SK-N-SH (cell line): ENCODE measurements at places on chromosomes 2 and 18. TPM values are rescaled to one million over a fixed set of nuclear protein-coding genes. Genes with fewer than 3 reads are reported as not detected.

Gene CLHC1
- polyA plus RNA-seq = 3.8 and 7.7 TPM in 2 replicates

Gene ONECUT2
- polyA plus RNA-seq = 0.10 and 0.16 TPM in 2 replicates

Gene SLC35F6
- 15.9 and 16.0 TPM in 2 replicates for polyA plus RNA-seq

Gene TRMT61B
- 11.0 and 11.4 TPM in 2 replicates for polyA plus RNA-seq

Gene LOXL3
- 47.9 and 59.3 TPM in 2 replicates for polyA plus RNA-seq

Gene PLGLB1
- 0.46 and 0.89 TPM in 2 replicates for polyA plus RNA-seq

Gene PECR
- polyA plus RNA-seq = 18.6 and 20.9 TPM in 2 replicates

Gene GLI2
- polyA plus RNA-seq = 2.0 and 3.4 TPM in 2 replicates

Gene GKN2
- not detected in 2 replicates for polyA plus RNA-seq

Gene LYPD1
- polyA plus RNA-seq = 4.3 and 5.4 TPM in 2 replicates

Gene UGT1A3
- not detected in 2 replicates for polyA plus RNA-seq

Gene THSD7B
- polyA plus RNA-seq = 0.02 TPM in 1 of 2 replicates, not detected in the other

Gene CPLX4
- not detected in 2 replicates for polyA plus RNA-seq

DNA sequence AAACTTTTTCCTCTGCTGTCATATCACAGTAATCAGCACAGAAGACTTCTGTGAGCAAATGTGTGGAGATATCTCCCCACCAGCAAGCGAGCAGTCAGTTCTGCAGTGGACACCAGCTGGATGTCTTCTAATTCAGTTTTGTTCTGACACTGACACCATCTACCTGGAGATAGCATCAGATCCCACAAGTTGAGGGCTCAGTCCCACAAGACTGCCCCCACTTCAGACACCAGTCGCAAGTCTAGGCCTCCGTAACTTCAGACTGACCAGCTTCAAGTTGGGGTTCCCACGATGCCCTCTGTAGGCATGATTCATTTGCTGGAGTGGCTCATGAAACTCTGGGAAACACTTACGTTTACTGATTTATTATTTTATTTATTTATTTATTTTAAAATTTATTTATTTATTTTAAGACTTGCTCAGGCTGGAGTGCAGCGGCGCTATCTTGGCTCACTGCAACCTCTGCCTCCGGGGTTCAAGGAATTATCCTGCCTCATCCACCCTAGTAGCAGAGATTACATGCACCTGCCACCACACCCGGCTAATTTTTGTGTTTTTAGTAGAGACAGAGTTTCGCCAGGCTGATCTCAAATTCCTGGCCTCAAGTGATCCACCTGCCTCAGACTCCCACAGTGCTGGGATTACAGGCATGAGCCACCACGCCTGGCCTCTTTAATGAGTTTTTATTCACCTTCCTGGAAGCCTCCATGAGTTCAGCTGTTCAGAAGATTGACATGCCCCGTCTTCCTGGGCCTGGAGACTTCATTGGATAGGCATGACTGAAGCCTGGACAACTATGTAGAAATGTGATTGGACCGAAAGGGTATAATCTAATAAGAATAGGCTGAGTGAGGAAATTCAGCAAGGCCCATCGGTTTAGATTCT, 55.7 kb downstream of the PAPOLG start:
- DNase-seq = no peak

DNA sequence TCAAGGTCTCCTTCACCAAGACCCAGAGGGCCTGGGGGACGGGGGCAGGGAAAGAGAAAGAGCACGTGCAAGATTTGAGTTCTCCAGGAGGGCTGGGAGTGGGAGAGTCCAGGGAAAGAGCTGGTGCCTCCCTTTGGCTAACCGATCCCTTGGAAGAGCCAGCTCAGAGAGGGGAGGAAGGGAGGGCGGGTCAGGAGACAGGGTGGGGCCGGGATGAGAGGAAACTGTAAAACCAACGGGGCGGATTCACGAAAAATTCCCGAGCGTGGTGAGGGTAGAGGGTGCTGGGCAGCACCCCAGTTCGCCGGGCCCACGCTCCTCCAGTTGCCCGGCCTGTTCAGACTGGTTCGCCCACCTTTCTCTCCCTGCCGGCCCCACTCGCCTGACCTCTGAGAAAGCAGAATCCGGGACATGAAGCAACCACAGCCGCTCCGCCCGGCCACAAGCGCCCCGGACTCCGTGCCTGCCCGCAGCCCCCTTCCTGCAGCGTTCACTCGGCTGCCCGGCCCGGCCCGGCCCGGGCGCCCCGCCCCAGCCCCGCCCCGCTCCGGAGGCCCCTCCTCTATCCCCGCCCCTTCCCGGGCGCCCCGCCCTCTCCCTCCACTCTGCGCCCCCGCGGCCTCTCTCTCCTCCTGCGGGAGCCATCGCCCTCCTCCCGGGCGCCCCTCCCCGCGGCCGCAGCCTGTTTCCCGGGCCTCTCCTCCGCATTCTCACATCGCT, 230.9 kb upstream of the SMAD2 start:
- peak; percentile 97 for DNase-seq

GRCh38 chr2:525611-526010, 151.6 kb downstream of the TMEM18 start:
- DNase-seq = no peak

DNA sequence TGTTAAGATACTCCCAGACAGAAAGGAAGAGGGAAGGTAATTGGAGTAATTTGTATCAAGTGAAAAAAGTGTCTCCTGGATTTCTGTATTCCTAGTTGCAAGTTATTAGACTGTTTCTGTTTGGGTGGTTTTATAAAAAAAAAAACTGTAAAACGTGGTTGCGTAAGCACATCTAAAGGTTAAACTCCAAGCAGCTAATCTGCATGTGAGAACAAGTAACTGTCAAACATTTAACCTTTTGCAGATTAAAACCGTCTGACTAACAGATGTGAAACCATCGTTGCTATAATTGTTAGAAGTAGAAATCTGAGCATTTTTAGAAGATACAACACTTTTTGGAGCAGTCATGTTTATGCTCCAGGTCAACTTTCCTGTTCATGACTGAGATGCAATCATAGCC, 72.3 kb downstream of the AFF3 start:
- DNase-seq = no peak

DNA sequence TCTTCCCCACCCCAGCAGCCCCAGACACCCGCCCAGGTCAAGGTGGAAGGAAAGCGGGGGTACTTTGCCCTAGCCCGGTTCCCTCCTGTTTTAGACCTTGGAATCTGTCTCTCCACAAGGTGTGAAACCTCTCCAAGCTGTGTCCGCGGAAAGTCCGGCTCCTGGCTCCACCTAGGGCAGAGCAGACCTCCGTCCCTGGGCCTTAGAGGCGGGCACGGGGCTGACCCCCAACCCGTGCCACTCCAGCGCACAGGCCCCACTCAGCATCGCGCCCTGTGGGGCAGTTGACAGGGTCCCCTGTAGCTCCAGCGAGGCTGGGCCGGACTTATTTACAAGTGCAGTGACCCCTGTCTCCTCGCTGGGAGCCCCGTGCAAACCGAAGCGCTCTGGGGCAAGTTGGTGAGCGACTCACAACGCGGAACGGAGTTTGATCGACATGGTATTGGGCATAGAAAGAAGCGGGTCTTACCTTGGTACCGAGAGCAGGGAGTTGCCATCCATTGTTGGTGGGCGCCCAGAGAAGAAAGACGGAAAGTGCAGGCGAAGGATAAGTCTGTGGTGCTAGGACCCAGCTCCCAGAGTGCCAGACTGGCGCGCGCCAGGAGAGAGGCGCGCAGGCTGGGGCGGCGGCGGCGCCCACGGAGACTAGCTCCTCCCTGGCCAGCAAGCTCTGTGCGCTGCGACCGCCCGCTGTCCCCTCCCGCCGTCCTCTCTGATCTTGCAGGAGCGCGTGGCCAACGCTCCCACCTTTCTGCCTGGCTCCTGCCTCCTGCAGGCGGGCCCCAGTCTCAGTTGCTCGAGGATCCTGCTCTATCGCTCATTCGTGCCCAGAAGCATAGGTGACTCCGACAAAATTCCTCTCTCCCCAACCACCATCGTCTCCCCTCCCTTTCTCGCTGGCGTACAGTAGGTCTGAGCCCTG, at the start of gene SPHKAP:
Gene SPHKAP, minus strand, starts transcription at position 590 of the 922 bp plus-strand sequence. Its CDS starts 89 bp downstream, at position 501.
- DNase-seq = peak; percentile 15

DNA sequence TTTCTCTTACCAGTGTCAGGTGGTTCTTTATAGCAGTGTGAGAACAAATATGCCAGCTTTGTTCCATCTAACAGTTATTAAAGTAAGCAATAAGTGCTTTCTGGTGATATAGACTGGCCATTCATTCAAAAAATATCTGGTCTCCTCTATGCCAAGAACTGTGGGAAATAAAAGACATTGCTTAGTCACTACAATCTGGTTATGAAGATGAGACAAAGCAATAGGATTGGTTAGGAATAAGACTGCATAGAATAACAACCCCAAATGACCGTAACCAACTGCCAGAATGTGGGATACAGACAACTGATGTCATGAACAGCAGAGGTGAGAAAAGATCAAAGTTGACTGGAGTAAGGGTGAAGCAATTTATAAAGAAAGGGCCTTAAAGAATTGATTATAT, 83.8 kb downstream of the MBD2 start:
- no peak for DNase-seq

- DNase-seq = no peak
Observed at GRCh38 chr2:115427436-115427835, 985.0 kb downstream of the DPP10 start.

DNA sequence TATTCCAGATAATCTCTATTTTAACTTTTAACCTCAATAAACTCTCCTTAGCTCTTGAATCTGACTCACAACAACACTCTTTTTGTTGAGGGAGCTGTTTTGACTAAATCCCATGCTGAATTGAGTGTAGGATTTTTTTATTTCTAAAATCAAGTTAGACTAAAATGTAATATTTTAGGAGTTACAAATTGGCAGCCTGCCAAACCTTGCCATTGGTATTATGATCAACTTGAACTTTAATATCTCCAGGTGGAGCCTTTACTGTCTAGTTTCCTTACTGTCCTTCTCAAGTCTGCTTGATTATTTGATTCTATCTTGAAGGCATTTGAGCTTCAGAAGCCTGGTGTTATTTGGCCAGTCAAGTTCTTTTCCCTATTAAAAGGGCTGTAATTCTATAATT, 8.7 kb downstream of the PIKFYVE start:
- no peak for DNase-seq

GRCh38 chr2:224948859-224949258, 93.4 kb downstream of the DOCK10 start:
- DNase-seq = no peak

DNA sequence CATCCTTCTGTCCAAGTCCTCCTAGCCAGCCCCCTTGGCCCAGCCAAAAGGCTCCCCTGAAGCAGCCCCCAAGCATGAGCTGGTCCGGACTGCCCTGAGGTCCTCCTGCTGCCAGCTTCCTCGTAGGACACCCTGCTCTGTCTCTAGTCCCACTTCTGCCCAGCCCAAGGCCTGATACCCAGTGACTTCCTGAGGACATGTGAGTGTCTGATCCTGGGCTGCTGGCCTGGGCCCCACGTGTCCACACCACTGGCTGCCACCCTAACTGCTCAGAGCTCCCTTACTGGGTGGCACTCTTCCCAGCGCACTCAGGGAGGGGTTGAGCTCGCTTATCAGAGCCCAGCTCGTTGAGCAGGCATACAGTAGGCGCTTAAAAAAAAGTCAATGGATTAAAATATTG, 34.4 kb upstream of the PDIA6 start:
- DNase-seq = no peak

DNA sequence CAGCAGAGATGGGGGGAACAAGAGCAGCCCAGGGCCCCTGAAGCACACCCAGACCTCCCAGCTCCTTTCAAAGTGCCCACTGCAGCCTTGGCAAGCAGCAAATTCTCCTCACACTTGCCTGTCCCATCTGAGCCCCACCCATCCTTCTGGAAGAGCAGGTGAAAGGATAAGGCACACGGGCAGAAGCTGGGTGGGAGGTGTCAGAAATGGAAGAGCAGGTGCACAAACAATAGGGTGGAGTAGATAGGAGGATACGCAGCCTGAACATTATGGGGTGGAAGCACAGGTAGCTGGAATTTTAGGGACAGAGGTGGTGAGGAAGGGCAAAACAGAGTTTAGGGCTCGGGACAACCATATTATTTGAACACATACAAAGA, 69.2 kb downstream of the TNS1 start:
- no peak for DNase-seq

DNA sequence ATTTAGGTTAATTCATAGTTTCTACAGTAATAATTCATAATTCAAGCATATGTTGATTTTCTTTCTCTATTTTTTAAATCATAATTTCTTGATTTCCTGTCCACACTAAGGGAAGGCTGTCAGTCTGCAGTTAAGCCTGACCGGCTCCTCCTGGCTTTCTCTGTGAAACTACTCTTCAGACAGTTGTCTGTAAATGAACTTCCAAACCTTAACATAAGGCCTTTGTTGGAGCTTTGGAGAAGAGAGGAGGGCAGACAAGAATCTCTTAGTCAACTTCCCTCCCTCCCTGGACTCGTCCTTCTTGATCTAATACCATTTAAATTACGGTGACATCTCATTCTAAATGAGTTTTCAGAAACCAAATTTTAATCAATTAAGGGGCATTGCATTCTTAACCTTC, 404.1 kb upstream of the ST6GAL2 start:
- no peak for DNase-seq

GRCh38 chr2:120432293-120432975, 86.5 kb downstream of the INHBB start:
- no peak for DNase-seq

- DNase-seq = no peak
Observed at GRCh38 chr2:118250463-118250862, 162.2 kb downstream of the INSIG2 start.

- peak; percentile 63 for DNase-seq
Observed at GRCh38 chr2:29430382-29431112, 315.3 kb downstream of the CLIP4 start.

GRCh38 chr2:20356042-20356441, 5.4 kb upstream of the PUM2 start:
- no peak for DNase-seq

DNA sequence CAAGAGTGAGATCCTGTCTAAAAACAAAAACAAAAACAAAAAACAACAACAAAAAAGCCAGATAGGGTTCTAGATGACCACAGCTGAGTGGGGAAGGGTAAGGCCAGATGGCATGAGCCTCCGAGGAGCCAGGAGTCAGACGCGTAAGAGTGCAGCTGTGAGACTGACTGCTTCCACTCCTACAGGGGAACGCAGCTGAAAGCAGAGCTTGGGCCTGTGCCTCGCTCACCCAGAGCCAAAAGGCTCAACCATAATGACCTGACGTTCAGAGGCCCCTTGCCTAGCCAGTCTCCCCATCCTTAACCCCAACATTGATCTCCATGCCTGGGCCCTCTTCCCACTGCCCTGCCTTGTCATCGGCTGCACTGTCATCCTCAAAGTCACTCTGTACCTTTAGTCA, 26.5 kb upstream of the NCL start:
- no peak for DNase-seq

GRCh38 chr2:240149943-240150784, 9.7 kb upstream of the OTOS start:
- peak; percentile 88 for DNase-seq

GRCh38 chr18:1037776-1038175, 133.1 kb downstream of the ADCYAP1 start:
- no peak for DNase-seq

- no peak for DNase-seq
Observed at GRCh38 chr2:46101557-46102220, 195.5 kb upstream of the EPAS1 start.

GRCh38 chr2:221461901-221462300, 110.2 kb downstream of the EPHA4 start:
- DNase-seq = no peak
